GM23248 (cell line): ENCODE measurements at places on chromosomes 2 and 18. TPM values are rescaled to one million over a fixed set of nuclear protein-coding genes. Genes with fewer than 3 reads are reported as not detected.

DNA sequence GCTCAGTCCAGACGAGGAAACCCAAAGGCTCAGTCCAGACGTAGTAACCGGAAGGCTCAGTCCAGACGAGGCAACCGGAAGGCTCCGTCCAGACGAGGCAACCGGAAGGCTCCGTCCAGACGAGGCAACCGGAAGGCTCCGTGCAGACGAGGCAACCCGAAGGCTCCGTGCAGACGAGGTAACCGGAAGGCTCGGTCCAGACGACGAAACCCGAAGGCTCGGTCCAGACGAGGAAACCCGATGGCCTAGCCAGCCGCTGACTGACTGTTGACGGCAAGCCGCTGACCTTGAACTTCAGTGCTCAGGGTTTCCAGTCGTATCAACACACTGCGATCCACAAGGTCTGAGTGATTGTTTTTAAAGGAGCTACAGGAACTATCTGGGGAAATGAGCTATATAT, 150.7 kb upstream of the TPO start:
- no peak for DNase-seq

DNA sequence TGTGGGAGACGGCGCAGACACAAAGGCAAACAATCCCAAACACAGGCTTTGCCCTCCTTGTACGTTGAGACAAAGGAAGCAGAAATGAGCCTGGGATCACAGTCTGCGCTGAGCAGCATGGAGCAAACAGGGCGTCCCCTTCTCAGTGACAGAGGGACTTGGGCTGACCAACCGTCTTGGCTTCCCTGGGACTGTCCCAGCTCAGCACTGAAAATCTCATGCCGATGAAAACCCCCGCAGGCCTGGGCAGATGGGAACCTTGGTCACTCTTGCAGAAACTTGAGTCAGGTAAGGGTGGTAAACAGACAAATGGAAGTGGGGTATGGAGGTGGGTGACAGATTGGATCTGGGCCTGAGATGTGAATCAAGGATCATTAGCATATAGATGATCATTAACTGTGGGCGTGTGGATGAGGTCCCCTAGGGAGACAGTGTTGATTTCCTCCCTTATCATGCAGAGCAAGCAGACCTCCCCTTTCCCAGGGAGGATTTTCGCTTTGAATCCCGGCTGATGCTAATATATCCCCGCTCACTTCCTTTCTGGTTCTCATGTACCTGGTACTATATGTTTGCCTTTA, 19.1 kb upstream of the SH3BP4 start:
- DNase-seq, result no peak

GRCh38 chr2:42787424-42787787, 5.0 kb downstream of the HAAO start:
- no peak for DNase-seq

DNA sequence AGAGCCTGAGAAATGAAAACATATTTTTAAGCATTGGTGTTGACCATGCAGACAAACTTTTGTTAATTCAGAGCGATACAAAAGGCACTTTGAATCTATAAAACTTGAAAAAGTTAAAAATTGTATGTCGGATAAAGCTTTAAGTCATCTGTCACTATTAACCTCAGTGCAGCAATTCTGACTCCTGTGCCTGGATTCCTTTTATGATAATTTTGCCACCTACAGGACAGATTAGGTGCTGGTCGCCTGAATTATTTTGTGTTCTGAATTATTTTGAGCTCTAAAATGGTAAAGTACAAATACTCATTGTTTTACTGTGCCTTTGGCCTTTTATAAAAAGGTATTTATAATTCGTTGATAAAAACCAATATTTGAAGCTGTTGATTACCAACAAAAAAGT, 19.4 kb upstream of the RNF138 start:
- peak; percentile 32 for DNase-seq

GRCh38 chr2:152497481-152498052, 162.6 kb downstream of the FMNL2 start:
- no peak for DNase-seq

- DNase-seq, result no peak
These were observed 249.9 kb downstream of the DYSF start for GRCh38 chr2:71702971-71703898.

DNA sequence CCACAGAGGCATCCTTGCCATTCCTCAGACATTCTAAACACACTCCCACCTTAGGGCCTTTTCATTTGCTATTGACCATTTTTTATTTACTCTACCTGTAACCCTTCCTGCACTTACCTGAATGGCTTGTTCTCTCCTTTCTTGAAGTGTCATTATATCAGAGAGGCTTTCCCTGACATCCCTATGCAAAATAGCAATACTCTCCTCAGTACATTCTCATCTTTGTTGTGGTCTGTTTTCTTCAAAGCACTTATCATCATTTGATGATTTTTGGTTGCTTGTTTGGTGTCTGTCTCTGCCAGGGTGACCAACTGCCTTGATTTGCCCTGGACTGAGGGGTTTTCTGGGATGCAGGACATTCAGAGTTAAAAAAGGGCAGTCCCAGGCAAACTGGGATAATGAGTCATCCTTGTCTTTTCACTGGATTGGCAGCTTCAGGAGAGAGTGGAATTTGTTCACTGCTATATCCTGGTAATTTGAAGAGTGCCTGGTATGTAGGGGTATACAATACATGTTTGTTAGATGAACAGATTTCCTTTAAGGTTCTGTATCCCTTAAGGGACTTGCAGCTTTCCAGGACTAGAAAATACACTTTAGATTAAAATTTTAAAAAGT, 102.4 kb downstream of the BABAM2 start:
- peak; percentile 65 for DNase-seq

GRCh38 chr2:162211732-162212131, 31.5 kb downstream of the FAP start:
- DNase-seq, result no peak

- DNase-seq, result peak; percentile 98
These were observed 153.7 kb downstream of the TGIF1 start for GRCh38 chr18:3603421-3604234.

GRCh38 chr18:13611142-13611600, 115.2 kb downstream of the FAM210A start:
- DNase-seq, result peak; percentile 66

- peak; percentile 66 for DNase-seq
These were observed 173.0 kb downstream of the CTIF start for GRCh38 chr18:48711651-48712486.

Gene PTPN18
- 17.5 and 24.3 TPM in 2 replicates for total RNA-seq

Gene NPAS2
- 10.8 and 13.7 TPM in 2 replicates for total RNA-seq

Gene FAM98A
- total RNA-seq, result 24.2 and 29.2 TPM in 2 replicates

Gene UBE2F
- total RNA-seq, result 61.5 and 88.7 TPM in 2 replicates

Gene ERICH2
- total RNA-seq, result not detected in 2 replicates

Gene CCL20
- total RNA-seq, result not detected in 2 replicates

Gene PSMA8
- not detected in 2 replicates for total RNA-seq

Gene HAAO
- not detected in 2 replicates for total RNA-seq
